ENCODE measurements at places on chromosomes 4 and X. TPM values are rescaled to one million over a fixed set of nuclear protein-coding genes. Genes with fewer than 3 reads are reported as not detected.
A peak's percentile ranks its signal among the peaks of the same experiment; 100 is the strongest.

MAGEA10 gene
- total RNA-seq: not detected

- DNase-seq: no peak
These were observed 8.3 kb upstream of the DLG3 start for GRCh38 chrX:70436343-70436742.

GRCh38 chrX:22246620-22247019 lies 26.1 kb upstream of the CBLL2 start:
- no peak for DNase-seq

DNA sequence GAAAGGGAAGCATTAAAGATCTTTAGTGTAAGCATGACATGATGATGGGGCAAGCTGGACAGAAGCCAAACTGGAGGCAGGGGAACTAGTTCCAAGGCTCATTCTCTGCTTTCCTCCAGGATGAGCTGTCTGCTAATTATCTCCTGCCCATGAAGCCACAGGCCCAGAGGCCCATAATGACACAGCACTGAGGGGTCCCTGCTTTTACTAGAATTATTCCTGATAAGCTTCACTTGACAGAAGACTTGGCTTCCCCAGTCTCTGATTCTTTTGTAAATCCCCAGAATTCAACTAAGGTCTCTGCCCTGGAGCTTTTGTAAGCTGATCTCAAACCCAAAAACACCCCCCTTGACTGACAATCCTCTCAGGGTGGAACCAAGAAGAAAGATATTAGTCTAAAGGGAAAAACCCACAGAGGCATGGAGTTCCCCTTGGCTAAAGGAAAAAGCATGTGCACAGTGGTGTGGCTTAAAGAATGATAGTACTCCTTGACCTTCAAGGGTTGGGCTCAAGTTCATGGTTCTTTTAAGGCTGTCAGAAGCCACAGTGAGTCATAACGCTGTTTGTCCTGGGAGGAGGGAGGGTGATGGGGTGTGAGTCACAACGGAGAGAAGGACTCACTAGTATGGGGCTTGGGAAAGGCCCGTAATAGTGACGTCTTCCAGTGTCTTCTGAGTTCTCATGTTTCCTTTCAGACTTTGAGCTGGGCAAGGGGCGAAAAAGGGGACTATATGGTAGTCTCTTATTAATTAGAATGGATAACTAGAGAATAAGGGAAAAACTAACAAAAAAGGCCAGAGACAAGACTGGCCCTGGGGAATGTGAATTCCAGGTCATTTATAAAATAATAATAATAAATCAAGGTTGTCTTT lies 146.0 kb upstream of the CPEB2 start:
- DNase-seq: no peak

DNA sequence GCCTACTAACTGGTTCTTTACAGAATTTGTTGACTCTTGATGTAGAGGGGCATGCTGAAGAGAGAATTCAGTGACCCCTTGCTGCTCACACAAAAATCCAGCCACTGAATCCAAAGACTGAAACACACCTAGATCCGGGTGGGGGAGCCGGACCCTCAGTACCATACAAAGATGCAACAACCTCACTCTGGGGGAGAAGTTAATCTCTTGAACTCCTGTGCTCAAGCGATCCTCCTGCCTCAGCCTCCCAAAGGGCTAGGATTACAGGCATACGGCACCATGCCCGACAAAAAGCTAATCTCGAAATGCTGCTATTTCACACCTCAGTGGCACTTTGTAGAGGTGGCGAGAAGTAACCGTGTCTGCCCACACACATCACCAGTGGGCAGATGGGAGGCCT lies 88.8 kb upstream of the HELT start:
- DNase-seq: peak; percentile 64

- DNase-seq: no peak
These were observed 372.4 kb upstream of the SLC7A11 start for GRCh38 chr4:138614398-138615142.
